Endothelial cell (in vitro differentiated cells): ENCODE measurements at places on chromosomes 16 and 17. TPM values are rescaled to one million over a fixed set of nuclear protein-coding genes. Genes with fewer than 3 reads are reported as not detected.

- no peak for DNase-seq
These were observed 120.5 kb downstream of the SOCS1 start for GRCh38 chr16:11135464-11135973.

- no peak for DNase-seq
These were observed 47.6 kb downstream of the ABCA9 start for GRCh38 chr17:69012895-69013805.

The ITGA3 gene
- 5.0 TPM for total RNA-seq

DNA sequence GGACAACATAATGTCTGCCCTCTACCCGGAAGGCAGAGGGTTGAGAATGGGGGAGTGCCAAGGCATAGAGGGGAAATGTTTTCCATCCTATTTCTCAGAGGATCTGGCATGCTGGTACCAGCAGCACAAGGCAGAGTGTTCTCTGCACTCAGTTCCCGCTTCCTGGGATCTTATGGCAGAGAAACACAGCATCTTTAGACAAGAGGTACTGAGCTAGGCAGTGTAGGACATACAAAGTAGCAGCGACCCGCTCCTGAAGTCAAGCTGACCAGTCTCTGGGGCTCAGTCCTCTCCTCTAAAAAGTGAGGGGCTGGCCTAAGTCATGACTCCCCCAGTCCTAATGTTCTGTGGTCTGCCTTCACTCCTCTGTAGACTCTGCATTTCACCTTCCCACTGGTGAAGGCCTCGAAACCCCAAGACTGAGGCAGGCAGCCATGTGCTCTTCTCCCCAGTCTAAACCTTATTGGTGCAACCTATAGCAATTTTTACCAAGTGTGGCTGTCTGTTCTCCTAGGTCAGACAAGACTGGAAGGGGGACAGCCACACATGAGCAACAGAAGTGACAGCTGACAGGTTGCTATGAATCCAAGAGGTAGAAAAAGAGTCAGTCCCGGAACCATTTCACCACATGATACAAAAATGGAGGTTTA, 11.3 kb upstream of the TSPOAP1 start:
- no peak for DNase-seq

- no peak for DNase-seq
These were observed 1.4 kb downstream of the SRSF2 start for GRCh38 chr17:76735586-76736348.

DNA sequence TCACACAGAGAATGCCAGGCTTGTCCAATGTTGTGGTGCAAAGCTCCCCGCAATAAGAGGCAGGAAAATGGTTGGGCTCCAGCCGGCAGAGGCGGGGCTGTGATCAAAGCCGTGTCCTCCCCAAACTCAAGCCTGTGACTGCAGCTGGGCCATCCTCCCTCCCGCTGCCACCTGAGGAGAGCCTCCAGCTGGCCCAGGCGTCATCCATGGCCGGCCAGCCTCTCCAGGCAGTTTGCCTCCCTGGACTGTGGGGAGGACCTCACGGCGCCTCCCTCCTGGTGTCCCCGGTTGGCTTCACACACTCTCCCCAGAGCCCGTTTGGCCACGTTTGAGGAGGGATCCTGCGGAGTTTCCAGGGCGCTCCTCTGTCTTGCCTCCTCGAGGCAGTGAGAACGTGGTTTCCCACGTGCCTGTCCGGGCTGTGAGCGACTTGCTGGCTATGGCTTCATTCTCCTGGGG, 134.1 kb downstream of the IRF8 start:
- no peak for DNase-seq

The RMI2 gene
- total RNA-seq: 10.5 TPM

- no peak for DNase-seq
These were observed 12.8 kb upstream of the AKTIP start for GRCh38 chr16:53515811-53516210.

The MT1G gene
- total RNA-seq: not detected

GRCh38 chr16:3467921-3468320, 24.4 kb downstream of the NAA60 start:
- no peak for DNase-seq

DNA sequence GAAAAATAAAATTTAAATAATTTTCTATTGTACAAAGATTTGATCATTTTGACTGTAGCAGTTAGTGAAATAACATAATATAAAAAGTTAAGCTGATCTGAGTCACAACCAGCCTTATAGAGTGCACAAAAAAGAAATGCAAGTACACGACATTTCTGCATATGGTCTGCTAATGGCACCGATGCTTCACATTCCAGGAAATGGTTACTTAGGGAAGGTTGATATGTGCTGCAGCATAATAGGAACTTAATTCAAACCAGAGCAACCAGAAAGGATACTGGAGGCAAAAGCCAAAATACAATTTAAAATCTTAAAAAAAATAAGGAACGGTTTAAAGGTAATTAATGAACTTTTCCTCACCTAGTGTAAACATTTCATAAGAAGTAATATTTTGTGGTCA, 10.0 kb upstream of the CFDP1 start:
- no peak for DNase-seq

The MEFV gene
- total RNA-seq: not detected

GRCh38 chr17:80888276-80889160, 103.1 kb upstream of the CHMP6 start:
- DNase-seq: no peak

The ZNF23 gene
- 8.3 TPM for total RNA-seq

The TMIGD1 gene
- total RNA-seq: not detected

DNA sequence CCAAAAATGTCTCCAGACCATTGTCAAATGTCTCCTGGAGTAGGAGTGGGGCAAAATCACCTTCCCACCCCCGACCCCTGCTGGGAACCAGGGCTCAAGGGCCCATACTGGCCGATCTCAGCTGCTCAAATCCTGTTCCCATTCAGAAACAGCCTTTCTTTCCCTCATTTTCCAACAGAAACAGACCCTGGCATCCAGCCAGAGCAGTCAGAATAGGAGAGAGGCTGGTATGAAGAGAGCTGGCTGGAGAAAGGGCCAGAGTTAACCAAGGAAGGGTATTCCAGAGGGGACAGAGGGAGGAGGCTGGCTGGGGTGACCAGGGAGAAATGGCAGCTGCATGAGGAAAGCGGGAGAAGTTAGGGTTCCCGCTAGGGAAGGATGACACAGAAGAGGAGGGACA, 199.1 kb downstream of the XYLT1 start:
- no peak for DNase-seq

DNA sequence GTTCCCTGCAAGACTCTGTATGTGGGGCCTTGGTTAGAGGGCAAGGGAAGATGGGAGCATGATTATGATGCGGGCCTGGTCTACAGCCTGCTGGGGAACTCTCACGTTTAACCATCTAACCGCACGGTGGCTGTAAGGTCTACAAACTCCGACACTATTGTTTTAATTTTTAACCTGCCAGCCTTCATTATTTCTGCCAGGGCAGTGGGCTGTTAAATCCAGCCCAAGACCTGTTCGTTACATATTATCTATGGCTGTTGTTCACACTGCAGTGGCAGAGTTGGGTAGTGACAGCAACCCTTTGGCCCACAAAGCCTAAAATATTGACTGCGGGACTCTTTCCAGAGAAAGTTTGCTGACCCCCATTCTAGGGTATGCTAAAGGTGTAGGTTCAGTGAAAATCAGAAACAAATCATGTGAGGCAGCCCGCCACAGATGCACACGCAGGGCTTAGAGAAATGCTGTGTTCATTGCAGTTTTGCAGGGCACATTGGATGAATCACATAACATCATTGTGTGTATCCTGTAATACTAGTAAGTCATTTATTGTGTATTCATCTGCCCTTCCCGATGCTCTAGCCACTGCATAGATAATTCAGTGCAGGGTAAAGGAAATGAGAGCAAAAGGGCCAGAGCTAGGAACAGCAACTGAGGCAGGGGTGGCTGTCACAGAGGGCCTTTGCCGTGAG, 14.3 kb downstream of the SNX29 start:
- no peak for DNase-seq

- no peak for DNase-seq
These were observed 7.7 kb upstream of the COTL1 start for GRCh38 chr16:84625556-84625955.

GRCh38 chr16:28986046-28986445, 1.2 kb downstream of the LAT start:
- DNase-seq: no peak

The GABARAP gene
- 418 TPM for total RNA-seq

DNA sequence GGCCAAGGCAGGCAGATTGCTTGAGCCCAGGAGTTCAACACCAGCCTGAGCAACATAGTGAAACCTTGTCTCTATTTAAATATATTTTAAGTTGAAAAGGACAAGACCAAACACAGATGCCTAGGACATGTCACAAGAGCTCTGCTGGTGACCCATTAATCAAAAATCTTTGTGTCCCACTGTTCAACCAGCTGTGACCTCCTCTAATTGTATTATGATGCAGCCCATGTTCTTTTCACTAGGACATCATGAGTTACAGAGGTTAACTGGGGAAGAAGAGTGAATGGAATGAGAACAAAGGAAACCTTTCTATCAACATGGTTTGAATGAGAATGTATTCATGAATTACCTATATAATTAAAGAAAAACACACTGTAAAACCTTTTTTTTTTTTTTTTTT, 7.0 kb downstream of the EFTUD2 start:
- no peak for DNase-seq

- no peak for DNase-seq
These were observed 280.8 kb upstream of the IRX5 start for GRCh38 chr16:54649876-54650275.

GRCh38 chr17:49107211-49107557, 25.4 kb upstream of the B4GALNT2 start:
- no peak for DNase-seq

The ADGRG3 gene
- 0.31 TPM for total RNA-seq

GRCh38 chr16:70749681-70750601, 51.0 kb downstream of the VAC14 start:
- DNase-seq: no peak

DNA sequence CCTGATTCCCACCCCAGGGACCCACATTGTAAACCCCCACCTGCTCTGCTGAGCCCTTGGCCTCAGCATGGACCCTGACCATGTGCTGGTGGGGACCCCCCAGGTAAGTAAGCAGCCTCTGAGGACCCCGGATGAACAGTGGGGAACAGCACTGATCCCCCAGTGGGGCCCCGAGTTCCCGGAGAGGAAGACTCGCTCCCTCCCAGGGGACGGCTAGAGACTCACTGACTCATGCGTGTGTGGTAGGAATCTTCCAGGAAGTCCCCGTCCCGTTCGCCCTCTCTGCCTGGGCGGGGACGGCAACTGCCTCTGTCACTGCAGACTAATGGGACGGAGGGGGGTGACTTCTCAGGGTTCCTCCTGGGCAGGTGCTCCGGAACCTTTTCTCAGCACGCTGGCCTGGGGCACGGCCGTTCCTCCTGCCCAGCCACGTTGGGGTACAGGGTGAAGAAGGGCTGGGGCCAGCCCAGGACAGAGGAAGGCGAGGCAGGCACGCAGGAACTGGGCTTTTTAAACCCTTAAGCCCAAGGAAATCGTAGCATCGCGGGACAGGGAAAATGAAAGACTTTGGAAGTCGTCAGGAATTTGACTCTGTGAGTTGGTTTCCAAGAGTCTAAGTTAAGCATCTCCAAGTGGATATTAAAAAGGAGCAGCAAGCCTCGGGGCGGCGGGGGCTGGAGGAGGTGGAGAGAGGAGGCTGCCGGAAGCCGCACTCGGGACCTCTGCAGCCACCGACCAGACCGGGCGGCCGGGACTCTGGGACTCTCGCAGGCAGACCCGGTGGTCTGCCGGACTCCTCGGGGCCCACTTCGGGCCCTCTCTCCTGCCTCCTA, 178.7 kb downstream of the SEC14L1 start:
- no peak for DNase-seq

DNA sequence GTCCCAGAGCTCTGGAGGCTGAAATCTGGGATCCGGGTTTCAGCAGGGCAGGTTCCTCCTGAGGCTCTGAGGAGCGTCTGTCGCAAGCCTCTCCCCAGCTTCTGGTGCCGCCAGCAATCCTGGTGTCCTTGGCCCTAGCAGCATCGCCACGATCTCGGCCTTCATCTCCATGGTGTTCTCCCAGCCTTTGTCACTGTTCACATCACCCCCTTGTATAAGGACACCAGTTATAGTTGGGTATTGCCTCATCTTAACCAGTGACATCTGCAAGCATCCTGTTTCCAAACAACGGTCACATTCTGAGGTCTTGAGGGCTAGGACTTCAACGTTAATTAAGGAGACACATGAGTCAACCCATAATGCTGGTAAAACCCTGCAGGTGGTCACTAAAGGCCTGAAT, 2.8 kb upstream of the PPP1R27 start:
- DNase-seq: no peak

The C17orf113 gene
- 1.6 TPM for total RNA-seq

DNA sequence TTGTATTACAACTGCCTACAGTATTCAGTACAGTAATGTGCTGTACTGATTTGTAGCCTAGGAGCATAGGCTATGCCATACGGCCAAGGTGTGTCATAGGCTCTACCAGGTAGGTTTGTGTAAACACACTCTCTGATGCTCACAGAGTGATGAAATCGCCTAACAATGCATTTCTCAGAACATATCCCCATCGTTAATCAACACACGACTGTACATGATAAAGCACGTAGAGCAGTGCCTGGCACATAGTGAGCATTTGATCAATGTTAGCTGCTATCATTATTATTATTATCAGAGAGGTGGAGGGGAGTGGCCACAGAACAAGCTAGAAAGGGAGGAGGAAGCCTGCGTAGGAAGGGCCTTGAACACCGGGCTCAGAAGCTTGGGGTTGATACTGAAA, 81.1 kb upstream of the LHX1 start:
- no peak for DNase-seq

- no peak for DNase-seq
These were observed 54.8 kb downstream of the CDH13 start for GRCh38 chr16:82681592-82681991.

DNA sequence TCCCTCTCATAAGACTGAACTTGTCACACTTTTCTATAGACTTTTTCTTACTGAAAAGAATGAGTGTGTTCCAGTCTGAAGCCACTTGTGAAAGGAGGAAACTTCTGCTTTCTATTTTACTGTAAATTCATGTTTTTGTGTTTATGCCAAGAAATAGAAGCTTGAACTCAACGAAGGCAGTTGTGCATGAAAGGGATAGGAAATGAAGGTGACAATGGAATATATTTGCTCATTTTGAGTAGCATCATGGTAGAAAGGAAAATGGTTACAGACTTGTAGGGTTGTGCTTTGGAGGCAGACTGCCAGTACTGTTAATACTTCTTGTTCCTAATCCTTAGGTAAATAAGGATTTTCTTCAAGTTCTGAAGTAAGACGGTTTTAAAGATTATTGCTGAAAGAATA, 8.1 kb downstream of the CLTC start:
- DNase-seq: no peak
